OCI-M1 (cell line): ENCODE measurements at places on chromosomes 6 and 20.

- no peak for DNase-seq
Observed at GRCh38 chr6:42702200-42702599, 20.2 kb downstream of the PRPH2 start.

- no peak for DNase-seq
Observed at GRCh38 chr20:7274870-7275269, 507.4 kb downstream of the BMP2 start.

GRCh38 chr6:132190815-132191175 is 210.5 kb downstream of the MOXD1 start:
- no peak for DNase-seq

DNA sequence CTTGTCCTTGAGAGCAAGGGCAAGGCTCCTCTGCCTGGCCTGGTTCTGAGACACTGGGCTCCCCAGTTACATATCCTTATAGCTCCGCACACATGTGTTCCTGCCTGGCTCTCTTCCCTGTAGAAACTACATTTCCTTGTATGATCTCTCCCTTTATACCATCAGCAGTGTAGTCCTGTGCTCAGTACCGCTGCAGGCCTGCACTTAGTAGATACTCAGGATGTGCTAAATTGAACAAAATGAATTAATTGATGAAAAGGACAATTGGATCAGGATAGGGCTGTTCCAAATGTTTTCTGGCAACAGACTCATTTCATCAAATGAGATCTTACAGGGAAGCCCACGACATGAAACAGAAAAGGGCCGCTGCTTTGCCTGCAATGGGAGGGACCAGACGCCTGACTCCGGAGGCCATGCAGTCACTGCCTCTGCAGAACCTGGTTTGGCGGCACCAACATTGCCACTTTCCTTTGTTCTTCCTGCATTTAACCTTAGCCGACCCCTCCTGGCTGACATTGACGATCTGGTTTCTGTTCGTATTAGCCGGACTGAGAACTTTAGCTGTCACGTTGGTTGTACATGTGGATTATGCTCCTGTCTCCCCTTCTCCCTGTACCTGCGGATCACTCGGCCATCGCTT is 53.3 kb downstream of the CHMP4B start:
- DNase-seq = no peak

DNA sequence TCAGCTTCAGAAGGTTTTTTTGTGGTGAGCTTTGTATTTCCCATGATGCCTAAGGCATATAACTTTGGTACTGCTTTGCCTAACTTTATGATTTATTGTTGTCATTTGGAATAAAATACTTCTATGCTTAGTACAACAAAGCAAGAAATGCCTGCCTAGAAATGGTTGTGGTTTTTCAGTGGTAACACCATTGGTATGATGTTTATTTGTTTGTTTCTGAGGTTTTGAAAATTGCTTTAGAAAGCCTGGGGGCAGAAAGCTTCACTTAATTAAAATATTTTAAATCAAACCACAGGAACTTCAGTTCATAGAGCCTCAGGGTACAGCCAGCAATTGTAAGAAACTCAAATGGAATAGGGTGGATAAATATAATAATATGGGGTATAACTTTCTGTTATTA is 351.2 kb upstream of the MAP3K7 start:
- no peak for DNase-seq

GRCh38 chr6:119361209-119361608 is 11.6 kb upstream of the MAN1A1 start:
- DNase-seq = no peak

- peak; percentile 65 for DNase-seq
Observed at GRCh38 chr6:25660512-25660911, 8.5 kb downstream of the SCGN start.

- DNase-seq = peak; percentile 34
Observed at GRCh38 chr6:106199998-106200397, 113.9 kb downstream of the PRDM1 start.

DNA sequence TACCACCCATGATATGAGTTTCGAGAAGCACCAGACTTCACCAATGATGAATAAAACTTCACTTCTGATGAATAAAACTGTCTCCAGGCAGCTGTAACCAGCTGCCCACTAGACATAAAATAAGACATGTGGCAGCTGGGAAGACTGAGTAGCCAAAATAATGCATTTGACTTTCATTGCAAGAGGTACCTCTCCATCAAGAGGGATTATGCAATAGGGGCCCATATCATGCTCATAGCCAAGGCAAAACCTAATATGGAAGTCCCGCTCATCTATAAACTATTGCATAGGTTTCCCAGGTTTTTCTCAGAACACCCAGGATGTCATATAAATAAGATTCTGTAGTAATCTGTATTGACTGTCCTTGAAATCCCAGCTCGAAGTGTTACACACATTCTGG is 155.5 kb downstream of the SIM1 start:
- no peak for DNase-seq

DNA sequence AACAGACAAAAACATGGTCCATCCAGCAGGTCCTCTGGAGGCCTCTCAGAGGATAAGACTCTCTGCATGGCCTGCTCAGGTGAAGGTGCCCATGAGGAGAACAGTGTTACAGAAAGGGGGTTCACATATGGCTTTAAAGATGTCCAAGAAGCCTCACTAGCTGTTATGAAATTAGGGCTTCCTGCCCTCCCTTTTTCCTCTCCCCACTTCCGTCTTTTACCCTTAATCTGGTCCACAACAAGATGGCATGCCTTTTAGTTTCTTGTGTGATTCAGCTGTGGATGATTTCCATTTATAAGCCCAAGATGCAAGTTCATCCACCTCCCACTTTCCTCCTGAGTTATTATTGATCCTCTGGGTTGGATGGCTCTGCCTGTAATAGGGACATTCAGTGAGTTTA is 14.0 kb downstream of the GCNT2 start:
- no peak for DNase-seq

DNA sequence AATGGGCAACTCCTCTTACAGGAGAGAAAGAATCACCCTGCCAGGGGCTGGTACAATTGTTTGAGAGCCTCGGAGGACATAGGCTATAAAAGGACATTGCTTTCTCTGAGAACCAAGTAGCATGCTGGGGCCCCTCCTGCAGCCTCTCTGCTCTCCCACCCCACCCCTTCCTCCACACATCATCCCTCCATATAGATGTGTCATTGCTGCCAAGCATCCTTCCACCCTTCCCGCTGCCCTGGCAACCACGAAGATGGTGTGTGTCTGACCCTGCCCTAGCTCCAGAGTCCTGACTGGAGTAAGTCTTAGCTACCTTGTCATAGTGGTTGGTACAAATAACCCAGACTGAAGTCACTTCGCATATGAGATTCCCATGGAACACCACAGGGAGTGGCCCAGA is 129.7 kb downstream of the SNX5 start:
- DNase-seq = no peak

DNA sequence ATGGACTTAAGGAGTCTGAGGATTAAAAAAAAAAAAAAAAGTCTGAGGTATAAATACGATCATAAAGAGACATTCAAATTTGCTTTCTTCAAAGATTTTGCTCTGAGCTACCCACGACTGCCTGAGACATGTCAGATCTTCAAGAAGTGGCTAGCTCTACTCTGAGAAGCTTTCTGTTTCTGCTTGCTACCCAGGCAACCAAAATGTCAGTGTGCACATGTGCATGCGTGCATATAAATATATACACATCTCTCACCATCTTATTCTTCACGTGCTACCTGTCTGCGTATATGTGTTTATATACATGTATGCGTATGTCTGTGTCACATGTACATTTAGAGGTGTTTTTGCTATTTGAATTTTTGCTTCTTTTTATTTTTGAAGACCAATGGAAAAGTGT is 299.6 kb upstream of the STXBP5 start:
- no peak for DNase-seq

GRCh38 chr20:4369798-4370124 is 351.9 kb upstream of the PRND start:
- DNase-seq = peak; percentile 90

DNA sequence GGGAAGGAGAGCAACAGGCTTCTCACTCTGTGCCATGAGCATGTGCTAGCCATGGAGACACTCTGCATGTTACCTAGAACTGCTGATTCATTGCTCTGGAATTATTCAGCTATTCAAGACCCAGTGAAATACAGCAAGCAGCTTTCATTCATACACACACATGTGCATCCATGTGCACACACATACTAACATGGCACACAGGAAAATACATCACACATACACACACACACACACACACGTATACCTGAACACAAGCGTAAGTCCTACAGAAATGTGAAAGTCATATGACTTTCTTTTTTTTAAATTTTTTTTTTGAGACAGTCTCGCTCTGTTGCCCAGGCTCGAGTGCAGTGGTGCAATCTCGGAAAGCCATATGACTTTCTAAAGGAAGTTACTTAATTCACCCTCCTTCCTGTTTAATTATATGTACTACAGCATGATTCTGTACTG is 108.2 kb upstream of the NFATC2 start:
- DNase-seq = peak; percentile 29

DNA sequence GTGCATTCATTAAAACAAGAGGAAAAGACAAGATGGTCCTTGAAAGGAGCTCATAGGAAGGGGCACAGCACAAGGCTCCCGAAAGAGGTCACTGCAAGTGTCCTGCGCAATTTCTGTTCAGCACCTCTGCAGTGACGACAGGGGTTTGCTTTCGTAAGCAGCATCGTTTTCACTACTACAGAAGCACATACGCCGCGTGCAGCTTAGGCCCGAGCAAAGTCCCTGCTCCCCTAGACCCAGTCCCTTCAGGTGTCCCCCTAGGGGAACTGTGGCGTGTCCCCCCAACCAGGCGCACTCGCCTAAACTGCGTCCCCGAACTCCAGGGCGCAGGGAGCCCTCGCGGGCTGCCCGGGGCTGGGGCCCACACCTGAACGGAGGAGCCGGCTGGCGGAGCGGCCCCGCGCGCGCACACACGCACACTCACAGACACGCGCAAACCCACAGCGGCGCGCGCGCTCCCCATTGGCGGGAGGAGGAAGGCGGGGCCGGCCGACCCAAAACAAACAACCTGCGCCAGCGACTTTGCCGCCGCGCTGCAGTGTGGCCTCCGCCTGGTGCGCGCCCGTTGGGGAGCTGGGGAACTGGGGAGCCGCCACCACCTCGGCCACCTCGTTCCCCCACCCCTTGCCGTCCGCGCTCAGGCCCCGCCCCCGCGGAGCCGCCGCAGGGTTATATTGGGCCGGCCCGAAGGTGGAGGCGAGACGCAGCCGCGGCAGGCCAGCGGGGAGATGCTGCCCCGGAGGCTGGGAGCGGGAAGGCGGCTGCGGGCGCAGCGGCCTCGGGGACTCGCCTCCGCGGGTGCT is at the start of gene FOXQ1:
TSS of gene FOXQ1 (plus strand) at position 699 of the 803 bp plus-strand sequence. CDS start 607 bp downstream, outside the sequence.
- no peak for DNase-seq

DNA sequence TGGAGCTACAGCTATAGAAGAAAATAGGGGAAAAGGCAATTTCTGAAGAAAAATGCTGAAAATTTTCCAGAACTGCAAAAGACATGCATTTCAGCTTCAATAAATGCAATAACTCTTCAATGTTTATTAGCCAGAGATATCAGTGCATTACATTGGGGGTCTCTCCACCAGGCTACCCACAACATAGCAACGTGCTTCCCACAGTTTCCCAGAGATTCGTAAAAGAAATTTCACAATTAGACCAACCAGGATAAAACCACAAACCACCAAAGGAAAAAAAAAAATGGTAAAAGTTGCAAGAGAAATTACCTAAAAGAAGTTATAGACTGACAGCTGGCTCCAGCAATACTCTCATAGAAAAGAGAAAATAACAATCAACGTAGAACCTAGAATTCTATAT is 16.0 kb downstream of the LY86 start:
- no peak for DNase-seq

GRCh38 chr6:100517106-100517505 is 52.4 kb upstream of the SIM1 start:
- no peak for DNase-seq

DNA sequence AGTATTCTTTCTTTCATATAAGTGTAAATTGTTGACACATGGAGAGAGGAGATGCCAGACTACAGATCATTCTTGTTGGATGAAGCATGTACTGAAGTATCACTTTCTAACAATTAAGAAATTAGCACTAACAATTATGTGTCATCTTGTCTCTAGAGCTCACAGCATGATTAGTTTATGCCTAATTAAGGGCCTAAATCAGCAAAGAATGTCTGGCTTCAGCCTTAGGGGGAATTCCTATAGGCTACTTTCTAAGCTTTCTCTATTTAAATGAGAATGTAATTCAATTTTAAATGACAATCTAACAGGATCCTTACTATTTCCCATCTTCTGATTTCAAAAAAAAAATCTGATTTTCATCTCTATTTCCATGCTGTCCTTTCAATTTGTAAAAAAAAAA is 371.0 kb downstream of the EPHA7 start:
- no peak for DNase-seq

DNA sequence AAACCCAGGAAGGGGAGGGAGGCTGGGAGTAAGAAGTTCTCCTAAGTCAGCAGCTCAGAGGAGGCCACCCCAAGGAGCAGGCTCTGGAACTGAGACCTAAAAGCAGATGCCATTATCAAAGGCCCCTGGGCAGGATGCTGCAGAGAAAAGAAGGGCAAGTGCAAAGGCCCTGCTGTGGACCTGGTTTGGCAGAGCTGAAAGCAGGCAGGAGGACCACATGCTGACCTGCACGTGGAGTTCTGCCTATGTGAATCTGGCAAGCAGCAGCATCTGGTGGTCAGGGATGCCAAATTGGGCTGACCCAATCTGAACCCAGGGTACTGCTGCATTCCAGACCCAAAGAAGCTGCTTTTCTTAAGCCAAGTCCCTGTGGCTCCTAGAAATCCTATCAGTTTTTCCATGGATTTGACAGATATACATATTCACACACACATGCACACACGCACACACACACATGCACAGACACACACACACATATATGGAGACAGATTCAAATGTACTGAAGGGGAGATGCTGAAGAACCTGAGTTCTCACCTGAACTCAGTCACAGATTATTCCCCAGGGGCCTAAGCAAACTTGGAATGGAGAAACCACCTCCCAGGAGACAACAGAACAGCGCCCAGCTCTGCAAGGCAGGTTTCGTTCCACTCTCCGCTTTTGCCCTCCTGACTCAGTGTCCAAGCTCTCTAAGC is 119.9 kb downstream of the FOXA2 start:
- no peak for DNase-seq

- no peak for DNase-seq
Observed at GRCh38 chr6:117338567-117338966, 73.2 kb downstream of the VGLL2 start.

- DNase-seq = no peak
Observed at GRCh38 chr20:1790386-1790785, 104.8 kb upstream of the SIRPA start.

- no peak for DNase-seq
Observed at GRCh38 chr6:163324326-163324687, 90.2 kb upstream of the QKI start.

GRCh38 chr20:37431786-37432185 is 85.8 kb downstream of the SRC start:
- DNase-seq = no peak

DNA sequence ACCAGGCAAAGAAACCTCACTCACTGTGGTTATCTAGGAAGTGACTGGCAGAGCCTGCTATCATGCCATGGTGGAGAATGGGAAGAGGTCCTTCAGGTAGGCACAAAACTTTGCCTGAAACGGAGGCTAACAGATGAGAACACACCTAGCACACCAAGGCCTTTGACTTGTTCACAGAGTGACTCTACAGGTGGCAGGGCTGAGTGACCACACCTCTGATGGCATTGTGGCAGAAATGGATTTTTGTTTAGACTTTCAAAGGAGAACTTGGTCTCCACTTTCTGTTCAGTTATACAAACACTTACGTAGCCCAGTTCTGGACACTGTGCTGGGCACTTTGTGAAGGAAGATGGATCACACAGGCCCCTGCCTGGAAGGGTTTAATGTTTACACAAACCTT is 116.3 kb upstream of the ENPP5 start:
- DNase-seq = no peak
